ENCODE measurements at places on chromosomes 2 and 18.

DNA sequence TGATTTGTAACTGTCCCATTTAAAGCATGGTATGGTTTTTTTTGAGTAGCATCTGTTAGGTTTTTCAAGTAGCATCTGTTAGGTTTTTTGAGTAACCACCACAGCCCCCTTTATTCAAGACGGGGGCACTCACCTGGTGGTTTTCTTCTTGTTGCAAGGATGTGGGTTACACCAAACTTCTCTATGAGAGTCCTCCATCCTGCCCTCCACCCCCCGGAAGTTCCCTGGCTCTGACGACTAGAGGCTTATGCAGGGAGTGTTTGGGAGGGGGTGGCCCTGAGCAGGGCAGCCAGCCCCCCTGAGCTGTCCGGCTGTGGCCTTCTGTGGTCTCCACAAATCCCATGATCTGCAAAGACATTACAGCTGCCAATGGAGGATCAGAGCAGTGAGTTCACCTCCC lies 39.3 kb downstream of the MTCL1 start:
- no peak for DNase-seq

- no peak for DNase-seq
Observed at GRCh38 chr2:134351899-134352298, 98.0 kb downstream of the MGAT5 start.

GRCh38 chr2:2707206-2707991 lies 376.3 kb upstream of the MYT1L start:
- no peak for DNase-seq

DNA sequence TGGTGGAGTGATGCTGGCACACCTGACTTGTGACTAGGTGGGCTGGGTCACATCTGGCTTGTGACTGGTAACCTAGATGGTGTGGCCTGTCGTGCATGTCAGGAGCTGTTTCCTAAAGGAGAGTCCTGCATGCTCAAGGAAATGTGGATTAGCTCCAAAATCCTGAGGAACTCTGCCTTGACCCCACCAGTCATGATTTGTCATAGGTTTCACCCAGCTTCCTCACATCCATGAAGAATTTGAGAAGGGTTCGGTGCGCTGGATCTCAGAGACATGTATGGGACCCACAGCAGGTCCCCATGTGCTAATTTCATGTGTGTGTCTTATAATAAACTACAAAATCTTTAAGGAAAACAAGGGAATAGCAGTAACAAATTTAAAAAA lies 107.2 kb downstream of the COL6A3 start:
- no peak for DNase-seq

DNA sequence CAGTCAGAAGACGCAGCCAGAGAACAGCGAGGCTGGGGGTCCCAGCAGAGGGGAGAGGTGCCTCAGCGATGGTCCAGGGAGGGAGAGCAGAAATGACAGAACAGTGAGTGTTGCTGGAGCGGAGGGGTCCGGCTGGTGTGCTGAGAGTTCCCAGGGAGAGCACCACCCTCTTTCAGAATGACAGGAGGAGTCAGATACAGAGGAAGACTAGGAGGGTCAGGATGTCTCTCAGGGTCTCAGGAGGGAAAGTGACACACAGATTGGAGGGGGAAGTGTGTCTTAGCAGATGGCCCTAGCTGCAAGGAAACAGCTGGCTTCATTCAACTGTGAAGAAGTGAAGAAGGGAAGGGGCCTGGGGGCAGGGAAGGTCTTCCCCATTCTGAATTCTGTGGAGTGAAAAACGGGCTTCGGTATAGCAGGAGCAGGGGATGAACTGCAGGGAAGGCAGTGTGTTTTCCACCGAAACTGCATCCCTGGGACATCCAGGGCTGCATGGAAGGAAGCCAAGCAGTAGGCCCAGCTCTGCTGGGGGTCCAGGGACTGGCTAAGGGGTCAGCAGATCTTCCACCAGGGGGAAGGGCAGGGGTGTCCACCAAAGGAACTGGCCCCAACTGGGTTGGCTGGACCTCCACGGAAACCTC lies 90.0 kb upstream of the OTOS start:
- no peak for DNase-seq

GRCh38 chr18:1526991-1527390 lies 622.3 kb downstream of the ADCYAP1 start:
- no peak for DNase-seq

DNA sequence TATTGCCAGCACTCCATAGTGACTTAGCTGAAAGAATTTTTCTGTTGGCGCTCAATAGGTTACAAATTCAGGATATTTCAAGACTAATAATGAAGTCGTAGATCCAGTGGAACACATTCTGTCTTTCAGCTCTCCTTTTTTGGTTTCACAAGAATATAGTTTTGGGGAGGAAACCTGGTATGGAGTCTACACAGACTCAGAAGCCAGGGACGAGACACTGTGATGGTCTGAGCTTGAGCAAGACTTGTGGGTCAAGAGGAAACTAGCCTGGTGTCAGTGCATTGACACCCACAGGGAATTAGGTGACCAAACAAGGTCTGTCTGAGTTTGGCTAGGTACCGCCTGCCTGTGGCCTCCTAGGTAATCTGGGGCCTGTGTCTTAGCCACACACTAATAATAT lies 26.9 kb downstream of the ARL4C start:
- DNase-seq, result no peak

- DNase-seq, result no peak
Observed at GRCh38 chr2:230957756-230958391, 32.8 kb upstream of the GPR55 start.

DNA sequence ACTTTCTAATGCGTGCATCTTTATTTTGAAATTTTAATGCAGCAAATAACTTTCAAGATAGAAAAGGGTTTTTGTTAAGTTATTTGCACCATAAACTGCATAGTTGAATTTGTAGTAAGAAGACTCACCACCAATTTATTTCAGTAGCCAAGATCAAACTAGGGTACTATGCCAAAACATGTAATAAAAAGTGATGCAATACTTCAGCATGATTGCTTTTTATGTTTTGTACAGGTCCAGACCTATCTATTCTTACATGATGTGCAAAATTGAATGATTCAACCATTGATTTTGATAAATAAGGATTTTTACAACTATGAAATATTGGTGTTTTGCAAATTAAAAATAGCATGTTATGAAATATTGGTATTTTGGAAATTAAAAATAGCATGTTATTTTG lies 26.7 kb downstream of the AGPS start:
- DNase-seq, result no peak

- no peak for DNase-seq
Observed at GRCh38 chr2:212854771-212855170, 296.6 kb downstream of the IKZF2 start.

DNA sequence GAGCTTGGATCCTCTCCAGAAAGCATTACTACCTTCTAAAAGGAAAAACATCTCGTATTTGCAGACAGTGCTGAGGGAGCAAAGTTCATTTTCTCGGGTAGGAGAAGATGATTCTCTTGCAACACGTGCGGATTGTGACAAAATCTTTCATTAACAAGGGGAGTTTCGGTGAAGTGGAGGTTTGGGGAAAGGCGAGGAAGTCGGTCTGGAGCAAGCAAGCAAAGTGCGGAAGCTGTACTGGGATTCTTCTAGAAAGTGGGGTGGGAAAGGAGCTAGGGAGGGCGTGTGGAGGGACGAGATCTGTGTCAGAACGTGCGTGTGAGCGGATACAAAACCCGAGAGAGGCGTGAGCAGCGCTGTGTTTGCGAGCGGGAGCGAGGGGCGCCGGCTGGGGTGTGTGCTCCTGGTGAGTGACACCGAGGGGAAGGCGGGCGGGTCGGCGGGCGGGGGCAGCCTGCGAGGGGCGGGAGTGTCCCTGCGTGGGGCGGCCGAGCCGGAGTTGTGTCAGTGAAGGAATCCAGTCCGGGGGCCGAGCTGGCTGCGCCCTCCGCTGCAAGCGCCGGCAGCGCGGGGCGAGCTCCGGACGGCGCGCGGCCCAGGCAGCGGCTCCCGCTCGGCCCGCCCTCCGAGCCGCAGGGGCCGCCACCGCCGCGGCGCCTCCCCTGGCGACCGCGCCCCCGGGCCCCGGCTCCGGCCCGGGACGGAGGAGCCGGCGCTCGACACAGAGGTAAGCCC lies at the start of gene SPATS2L:
Gene SPATS2L (plus strand): TSS at position 498 of the 735 bp plus-strand sequence. CDS start 82,552 bp downstream, outside the sequence.
- peak; percentile 20 for DNase-seq

- DNase-seq, result no peak
Observed at GRCh38 chr18:32138332-32138982, 46.8 kb downstream of the RNF138 start.

GRCh38 chr18:3560755-3561154 lies 110.8 kb downstream of the TGIF1 start:
- DNase-seq, result no peak

GRCh38 chr2:236618370-236618769 lies 48.7 kb downstream of the ACKR3 start:
- no peak for DNase-seq
